ENCODE measurements at places on chromosomes 3 and 15.
A peak's percentile ranks its signal among the peaks of the same experiment; 100 is the strongest.

DNA sequence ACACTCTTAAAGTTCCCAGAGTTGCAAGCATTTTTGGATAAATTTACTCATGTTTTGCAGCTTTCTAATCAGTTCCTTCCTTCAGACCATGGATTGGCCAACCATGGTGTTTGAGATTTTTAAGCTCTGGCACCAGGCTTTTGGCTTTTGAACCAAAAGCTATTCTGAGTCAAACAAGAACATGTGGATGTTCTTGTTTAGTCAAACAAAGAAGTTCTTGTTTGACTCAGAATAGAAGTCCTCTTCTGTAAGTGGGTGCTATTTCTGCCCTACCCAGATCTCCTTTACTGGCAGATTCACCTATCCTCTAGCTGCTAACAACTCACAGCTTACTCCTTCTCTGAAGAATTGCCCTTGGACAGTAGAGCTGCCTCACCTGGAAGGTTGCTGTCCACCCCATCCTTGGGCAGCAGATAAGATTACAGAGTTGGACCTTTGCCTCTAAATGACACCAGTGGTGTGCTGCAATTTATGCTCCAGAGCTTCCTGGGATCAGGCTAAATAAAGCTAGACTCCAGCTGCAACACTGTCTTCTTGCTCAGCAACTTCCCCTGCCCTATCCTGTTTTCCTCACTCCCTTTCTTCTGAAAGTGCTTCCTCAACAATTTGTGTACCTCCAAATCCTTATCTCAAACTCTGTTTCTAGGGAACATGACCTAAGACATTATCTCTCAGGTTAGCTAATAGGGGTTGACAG, 65.6 kb downstream of the COL6A6 start:
- DNase-seq = no peak

GRCh38 chr3:187101184-187102072, 37.9 kb downstream of the RPL39L start:
- DNase-seq = peak; percentile 71

DNA sequence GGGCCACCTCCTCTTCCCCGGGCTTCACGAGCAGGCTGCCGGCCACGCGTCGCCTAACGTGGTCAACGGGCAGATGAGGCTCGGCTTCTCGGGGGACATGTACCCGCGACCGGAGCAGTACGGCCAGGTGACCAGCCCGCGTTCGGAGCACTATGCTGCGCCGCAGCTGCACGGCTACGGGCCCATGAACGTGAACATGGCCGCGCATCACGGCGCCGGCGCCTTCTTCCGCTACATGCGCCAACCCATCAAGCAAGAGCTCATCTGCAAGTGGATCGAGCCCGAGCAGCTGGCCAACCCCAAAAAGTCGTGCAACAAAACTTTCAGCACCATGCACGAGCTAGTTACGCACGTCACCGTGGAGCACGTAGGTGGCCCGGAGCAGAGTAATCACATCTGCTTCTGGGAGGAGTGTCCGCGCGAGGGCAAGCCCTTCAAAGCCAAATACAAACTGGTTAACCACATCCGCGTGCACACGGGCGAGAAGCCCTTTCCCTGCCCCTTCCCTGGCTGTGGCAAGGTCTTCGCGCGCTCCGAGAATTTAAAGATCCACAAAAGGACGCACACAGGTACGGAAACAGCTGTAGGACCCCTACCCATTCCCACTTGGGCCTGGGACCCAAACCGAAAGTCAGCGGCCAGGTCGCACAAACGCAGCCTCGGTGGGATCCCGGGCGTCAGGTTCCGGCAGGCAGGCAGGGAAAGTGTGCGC, 1.5 kb downstream of the ZIC1 start:
- no peak for DNase-seq

- DNase-seq = no peak
Observed at GRCh38 chr15:91331581-91331980, 231.5 kb downstream of the SV2B start.

DNA sequence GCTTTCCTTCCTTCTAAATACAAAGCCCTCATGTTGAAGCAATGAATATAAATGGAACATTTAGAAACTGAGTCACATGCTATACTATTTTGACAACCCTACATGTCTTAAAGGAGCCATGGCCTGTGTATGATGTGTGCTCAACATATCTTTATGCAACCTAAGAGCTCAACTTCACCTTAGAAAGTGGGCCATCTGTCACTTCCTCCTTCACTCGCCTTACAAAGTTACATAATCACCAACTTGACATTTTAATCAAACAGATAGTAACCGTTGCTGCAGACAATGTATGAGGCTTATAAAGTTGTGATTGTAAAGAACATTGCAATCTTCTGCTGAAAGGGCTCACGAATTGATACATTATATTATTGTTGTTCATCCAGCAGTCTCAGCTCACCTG, 163.6 kb downstream of the SERPINI1 start:
- no peak for DNase-seq

GRCh38 chr15:69414701-69415167, 585 bp downstream of the KIF23 start:
- peak; percentile 28 for DNase-seq

DNA sequence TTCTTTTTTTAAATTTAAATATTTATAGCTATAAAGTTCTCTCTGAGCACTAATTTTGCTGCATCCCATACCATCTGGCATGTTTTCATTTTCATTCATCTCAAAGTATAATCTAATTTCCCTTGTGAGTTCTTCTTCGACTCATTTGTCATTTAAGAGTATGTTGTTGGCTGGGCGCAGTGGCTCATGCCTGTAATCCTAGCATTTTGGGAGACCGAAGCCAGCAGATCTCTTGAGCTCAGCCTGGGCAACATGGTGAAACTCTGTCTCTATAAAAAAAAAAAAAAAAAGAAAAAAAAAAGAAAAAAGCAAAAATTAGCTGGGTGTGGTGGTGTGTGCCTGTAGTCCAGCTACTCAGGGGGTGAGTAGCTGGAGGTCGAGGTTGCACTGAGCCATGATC, 34.8 kb downstream of the MAP1A start:
- no peak for DNase-seq

DNA sequence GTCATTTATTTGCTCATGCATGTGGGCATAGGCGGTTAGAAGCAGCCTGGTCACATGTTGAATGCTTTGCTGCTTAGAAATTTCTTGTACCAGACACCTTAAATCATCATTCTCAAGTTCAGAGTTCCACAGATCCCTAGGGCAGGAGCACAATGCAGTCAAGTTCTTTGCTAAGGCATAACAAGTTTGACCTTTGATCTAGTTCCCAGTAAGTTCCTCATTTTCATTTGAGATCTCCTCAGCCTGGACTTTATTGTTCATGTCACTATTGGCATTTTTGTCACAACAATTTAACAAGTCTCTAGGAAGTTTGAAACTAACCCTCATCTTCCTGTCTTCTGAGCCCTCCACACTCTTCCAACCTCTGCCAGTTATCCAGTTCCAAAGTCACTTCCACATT, 22.8 kb downstream of the HGD start:
- no peak for DNase-seq

- no peak for DNase-seq
Observed at GRCh38 chr3:127560051-127560787, 30.3 kb downstream of the TPRA1 start.

- no peak for DNase-seq
Observed at GRCh38 chr3:66076861-66077470, 38.2 kb upstream of the MAGI1 start.

GRCh38 chr3:53845881-53846133, 412 bp downstream of the CHDH start:
- no peak for DNase-seq

- DNase-seq = no peak
Observed at GRCh38 chr3:125067225-125067624, 11.4 kb upstream of the HEG1 start.

- no peak for DNase-seq
Observed at GRCh38 chr3:39809181-39809994, at the start of gene MYRIP. MYRIP (plus strand) TSS chr3:39809609; CDS start chr3:39900817, 91,208 bp downstream.

GRCh38 chr3:63245726-63246241, 32.3 kb upstream of the SYNPR start:
- DNase-seq = no peak

DNA sequence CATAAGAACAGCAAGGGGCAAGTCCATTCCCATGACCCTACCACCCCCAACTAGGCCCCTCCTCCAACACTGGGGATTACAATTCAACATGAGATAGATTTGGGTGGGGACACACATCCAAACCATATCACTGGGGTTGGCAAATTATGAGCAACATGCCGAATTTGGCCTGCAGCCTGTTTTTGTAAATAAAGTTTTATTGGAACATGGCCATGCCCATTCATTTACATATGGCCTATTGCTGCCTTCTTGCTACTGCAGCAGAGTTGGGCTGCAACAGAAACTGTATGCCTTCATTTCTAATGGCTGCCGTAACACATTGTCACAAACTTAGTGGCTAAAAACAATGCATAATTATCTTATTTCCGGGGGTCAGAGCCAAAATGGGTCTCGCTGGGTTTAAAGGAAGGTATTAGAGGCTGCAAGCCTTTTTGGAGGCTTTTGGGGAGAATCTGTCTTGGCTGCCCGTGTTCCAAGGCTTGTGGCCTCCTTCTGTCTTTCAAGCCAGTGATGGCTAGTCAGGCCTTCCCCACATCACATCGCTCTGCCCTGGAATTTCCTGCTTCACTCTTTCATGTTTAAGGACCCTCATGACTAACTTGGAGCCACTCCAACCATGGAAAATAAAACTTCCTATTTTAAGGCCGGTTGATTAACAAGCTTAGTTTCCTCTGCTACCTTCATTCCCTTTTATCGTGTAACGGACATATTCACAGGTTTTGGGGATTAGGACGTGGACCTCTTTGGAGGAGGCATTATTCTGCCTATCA, 428.5 kb upstream of the PROK2 start:
- no peak for DNase-seq

GRCh38 chr3:127781411-127782001, 40.8 kb downstream of the MGLL start:
- DNase-seq = no peak

DNA sequence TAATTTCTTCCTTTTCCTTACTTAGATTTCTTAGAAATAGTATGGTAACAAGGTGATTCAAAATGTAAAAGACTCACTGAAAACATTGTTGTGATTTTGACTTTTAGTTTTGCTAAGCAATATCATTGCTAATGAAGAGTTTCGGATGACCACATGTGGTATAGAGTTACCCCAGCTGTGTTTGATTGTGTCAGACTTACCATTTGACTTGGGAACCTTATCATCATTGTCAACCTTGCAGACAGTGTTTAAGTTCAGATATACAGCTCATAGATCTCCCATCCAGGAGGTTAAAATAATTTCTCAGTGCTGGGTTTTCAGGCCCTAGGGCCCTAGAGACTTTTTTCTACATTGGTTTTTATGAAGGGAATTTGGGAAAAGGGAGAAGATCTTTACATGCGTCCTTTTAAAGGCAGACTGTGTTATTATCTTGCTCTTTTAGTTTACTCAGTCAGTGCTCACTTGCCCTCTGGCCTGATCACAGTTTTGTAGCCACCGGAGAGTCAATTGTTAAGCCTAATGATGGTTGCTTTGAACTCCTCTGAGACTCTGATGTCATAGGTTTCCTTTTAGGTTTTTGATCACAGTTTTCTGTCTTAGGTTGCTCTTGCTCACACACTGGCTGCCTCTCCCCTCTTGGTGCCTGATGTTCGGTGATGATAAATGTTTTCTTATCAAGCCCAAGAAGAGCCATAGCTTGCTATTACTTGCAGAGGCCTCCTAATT, 133.5 kb upstream of the ZPLD1 start:
- DNase-seq = no peak

DNA sequence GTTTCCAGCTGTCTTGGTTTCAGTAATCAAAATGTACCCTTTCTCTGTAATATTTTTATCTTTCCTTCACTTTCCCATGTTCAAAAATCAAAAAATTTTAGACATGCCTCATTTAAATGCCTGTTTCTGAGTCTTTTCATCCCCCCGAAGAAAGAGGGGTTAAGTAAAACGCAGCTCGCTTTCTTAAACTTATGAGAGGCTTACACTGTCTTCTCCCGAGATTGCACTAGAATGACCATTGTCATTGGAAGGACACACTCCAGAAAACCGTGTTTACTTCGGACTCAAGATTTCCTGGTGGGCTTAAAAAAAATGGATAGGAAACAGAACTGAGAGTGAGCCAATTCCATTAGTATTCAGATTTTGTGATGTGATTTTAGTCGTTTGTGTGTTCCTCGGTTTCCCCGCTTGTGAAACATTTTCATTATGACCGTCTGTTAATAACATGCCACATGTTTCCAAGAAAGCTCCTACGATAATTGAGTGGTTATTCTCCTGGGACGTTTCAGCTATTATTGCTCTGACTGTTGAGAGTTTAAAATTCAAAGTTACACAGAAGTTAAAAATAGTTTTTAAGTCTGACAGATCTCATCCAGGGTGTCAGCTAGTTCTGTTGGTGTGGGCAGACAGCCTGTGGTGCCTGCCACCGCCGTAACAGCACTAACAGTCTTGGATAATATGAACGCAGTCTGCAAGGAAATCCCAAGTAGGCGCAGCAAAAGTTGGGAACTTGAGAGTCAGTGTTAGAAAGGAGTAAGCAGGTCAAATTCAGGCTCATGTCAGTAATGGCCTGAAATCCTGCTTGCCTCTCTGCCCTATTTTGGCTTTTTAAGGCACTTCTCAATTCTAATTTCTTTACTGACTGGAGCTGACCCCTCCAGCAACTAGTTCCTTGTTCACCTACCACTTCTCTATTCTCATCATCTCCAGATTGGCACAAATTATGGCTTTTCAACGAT, 1.5 kb downstream of the CRYBG3 start:
- no peak for DNase-seq

- DNase-seq = peak; percentile 57
Observed at GRCh38 chr15:26889298-26889898, 22.5 kb downstream of the GABRA5 start.

- DNase-seq = no peak
Observed at GRCh38 chr15:75673426-75674235, 25.9 kb downstream of the SNX33 start.

- no peak for DNase-seq
Observed at GRCh38 chr3:1987980-1988379, 110.7 kb upstream of the CNTN4 start.

DNA sequence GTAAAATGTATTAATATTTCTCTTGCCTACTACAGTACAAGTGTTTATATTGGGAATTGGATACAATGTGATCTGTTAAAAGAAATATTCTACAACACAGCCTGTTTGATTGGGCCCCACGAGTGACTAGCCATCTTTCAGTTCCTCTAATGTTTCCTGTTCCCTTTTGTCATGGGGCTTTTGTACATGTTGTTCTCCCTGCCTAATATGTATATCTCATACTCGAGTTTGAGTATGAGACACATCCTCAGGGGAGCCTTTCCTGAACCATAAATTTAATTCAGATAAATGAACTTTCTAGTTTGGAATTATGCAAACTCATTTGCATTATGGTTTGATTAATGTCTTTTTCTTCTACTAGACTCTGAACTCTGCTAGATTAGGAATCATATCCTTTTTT, 65.5 kb downstream of the MEF2A start:
- no peak for DNase-seq

GRCh38 chr15:51184627-51185026, 89.9 kb upstream of the TNFAIP8L3 start:
- DNase-seq = no peak

DNA sequence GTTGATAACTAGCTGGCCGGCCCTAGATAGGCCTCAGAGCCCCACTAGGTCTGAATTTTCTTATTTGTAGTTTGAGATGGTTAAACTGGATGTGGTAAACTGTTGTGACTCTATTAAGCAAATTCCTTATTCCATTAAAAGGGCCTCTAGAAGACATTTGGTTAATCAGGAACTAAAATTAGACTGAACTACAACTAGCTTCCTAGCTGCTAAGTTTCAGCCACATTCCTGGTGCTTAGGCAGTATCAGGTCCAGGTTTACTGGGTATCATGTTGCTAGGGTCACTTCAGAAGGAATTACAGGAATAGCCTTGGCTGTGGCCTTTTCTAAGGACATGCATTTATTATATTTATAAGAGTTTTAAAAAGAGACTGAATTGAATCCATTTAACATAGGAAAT, 136.3 kb downstream of the PLD1 start:
- no peak for DNase-seq

- DNase-seq = no peak
Observed at GRCh38 chr3:178275793-178276192, 260.4 kb upstream of the KCNMB2 start.

Measured in activated CD4-positive, alpha-beta T cell treated with anti-CD3 and anti-CD28 coated beads, Interleukin-2, amount 50 U/mL, for 48 hours (primary cell).